ENCODE measurements at places on chromosomes 12 and 14. TPM values are rescaled to one million over a fixed set of nuclear protein-coding genes. Genes with fewer than 3 reads are reported as not detected.

The ATF7IP gene
- 124 TPM for total RNA-seq

The HOXC11 gene
- 1.7 TPM for total RNA-seq

The FGF23 gene
- not detected for total RNA-seq

The RHEBL1 gene
- total RNA-seq: not detected

The TMEM30B gene
- 34.0 TPM for total RNA-seq

The WSCD2 gene
- 43.7 TPM for total RNA-seq

The CMA1 gene
- total RNA-seq: 2.2 TPM

The SLC5A8 gene
- not detected for total RNA-seq

The CD163L1 gene
- total RNA-seq: 1.1 TPM

The PZP gene
- 0.34 TPM for total RNA-seq

GRCh38 chr12:4434706-4435425, 10.7 kb downstream of the FGF6 start:
- peak; percentile 18 for DNase-seq

- no peak for DNase-seq
Observed at GRCh38 chr14:20455355-20456300, 602 bp downstream of the APEX1 start.

- DNase-seq: peak; percentile 72
Observed at GRCh38 chr12:116382686-116383530, 105.4 kb upstream of the MED13L start.

DNA sequence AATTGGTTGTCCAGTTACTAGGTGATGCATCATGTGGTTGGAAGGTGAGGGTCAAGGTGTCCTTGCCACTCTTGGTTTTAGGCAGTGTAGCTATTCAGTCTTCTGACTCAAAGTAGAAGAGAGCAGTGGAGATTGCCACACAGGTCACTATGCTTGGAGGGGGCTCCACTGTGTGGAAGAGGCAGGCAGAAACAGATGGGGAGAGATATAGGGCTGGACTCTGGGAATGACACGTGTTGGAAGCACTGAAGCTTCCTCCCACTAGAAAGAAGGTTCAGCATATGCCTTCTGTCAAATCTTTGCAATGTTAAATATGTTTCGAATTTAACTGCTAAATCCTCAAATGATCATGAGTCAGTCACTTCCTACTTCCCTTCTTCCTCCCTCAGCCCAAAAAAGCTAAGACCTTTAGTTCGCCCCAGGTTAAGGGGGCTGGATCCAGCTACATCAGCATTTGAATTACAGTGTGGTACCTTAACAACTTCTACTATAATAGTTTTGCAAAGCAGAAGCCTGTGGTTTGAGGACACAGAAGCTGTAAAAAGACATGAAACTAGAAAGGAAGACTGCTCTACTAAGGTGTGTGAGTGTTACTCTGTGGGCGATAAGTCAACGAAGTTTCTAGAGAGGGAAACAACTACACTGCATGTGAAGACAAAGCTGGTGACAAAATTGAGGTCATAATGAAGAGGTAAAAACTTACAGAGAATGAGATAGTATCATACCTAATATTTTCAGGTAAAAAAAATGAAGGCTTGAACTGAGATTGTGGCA, 228.0 kb downstream of the NELL2 start:
- no peak for DNase-seq

DNA sequence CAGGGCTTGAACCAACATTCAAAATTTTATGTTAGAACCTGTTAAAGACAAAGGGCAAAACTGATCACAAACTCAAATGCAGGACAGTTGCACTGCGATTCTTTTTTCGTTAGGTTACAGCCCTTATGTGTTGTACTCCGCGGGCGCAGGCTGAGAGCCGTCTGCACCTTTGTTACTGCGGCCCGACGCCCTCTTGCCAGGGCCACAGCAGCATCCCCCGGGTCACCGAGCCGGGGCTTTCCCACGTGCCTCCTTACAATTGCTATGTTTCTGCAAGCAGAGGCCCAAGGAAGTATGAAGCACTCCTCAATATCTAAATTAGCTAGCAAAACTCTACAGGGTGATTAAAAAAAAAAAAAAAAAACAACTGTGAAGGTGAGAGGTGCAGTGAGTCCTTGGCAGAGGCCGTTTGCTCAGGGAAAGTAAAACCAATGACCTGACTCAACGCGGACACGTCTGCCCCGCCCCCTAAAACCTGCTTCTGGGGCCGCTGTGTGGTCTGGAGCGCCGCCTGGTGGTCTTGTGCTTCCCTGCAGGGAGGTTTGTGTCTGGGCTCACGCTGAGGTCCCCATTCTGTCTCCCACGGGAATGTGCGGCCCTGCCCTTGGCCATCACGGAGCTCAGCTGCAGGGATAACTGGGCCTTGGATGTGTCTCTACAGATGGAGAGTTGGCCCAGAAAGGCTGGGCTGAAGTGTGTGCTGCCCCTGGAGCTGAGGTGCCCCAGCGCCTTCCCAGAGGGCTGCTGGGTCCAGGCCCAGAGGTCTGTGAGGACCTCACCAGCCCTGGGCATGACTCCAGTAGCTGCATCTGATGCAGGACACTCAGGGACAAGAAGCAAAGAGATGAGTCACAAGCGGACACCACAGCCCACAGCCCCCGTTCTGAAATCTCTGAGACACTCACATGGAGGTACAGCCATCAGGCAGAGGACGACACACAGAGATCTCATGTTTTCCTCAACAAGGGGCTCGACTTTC, 418.5 kb downstream of the TMEM121 start:
- DNase-seq: peak; percentile 70

DNA sequence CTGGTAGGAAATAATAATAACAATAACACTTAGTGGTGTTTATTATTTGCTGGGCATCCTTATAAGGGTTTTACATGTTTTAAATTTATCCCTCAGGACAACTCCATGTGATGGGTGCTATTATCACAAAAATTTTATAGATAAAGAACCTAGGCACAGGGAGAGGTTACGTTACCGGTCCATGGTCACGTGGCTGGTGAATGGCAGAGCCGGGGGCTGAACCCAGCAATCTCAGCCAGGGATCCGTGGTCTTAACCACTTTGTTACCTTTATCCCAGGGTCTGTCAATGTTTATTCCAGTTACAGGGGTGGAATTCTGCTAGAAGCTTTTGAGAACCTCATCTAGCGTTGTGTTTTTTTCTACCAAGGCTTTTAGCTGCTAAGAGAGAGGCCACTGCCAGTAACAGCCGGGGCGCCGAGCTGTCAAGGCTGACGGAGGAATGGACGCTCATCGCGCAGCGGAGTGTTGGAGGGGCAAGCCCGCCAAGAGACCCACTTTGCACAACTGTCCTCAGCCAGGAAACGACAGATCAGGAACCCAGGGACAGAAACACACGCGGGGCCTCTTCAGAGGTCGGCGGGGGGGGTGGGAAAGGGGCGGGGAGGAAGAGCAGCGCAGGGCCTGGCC, 418 bp downstream of the AMN1 start:
- peak; percentile 43 for DNase-seq

DNA sequence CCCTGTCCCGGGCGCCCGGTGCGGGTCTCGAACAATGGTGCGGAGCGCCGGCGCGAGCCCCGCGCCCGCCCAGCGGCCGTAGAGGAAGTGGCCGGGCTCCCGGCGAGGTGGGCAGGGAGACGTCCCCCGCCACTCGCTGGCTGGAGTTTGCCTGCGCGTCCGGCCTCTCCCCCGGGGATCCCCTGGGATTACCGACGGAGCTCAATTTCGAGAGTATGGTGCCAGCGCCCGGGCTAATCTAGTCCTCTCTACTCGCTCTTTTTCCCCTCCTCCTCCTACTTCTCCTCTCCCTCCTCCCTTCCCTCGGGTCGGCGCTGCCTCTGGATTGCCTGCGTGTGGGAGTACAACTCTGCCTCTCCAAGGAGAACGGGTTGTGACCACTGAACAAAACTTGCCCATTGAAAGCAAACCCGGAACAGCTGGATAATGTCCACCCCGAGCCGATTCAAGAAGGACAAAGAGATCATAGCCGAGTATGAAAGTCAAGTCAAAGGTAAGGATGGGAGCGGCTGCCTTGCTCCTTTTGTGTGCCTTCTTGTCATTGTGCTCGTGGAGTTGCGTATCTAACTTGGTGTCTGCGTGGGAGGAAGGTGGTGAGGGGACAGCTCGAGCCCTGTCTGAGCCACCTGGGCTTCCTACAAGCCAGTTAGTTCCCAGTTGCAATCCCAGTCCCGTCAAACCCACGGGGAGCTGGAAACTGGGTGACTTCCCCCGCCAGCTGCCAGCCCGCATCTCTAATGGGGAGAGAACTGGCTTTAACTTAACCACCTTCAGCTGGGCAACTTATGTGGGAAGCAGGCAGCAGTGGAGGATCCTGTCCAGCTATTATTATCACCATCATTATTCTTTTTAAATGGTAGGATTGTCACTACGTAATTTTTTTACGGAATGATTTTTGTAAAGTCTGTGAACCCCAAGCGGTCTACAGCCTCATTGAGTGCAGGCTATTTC, at the start of gene SRGAP1:
Gene SRGAP1, plus strand, starts transcription at position 310 of the 951 bp plus-strand sequence. Its CDS starts 117 bp downstream, at position 427.
- DNase-seq: peak; percentile 74

DNA sequence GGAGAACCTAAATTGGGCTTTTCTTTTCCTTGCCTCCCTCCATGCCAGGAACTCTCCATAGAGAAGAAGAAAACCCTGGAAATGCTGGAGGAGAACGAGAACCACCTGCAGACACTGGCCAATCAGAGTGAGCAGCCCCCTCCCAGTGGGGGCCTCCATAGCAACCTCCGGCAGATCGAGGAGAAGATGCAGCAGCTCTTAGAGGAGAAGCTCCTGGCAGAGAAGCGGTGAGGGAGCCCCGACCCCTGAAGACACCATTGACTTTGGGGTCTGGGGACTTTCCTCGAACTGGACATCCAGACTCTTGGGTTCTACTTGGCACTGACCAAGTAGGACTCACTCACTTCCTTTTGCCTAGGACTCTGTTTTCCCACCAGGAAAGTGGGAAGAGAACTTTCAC, 41.4 kb downstream of the PLEKHD1 start:
- DNase-seq: no peak

GRCh38 chr14:102472791-102473150, 36.8 kb downstream of the ANKRD9 start:
- DNase-seq: no peak

GRCh38 chr12:64522316-64522715, 70.4 kb downstream of the TBK1 start:
- DNase-seq: no peak

- no peak for DNase-seq
Observed at GRCh38 chr14:74947353-74948227, 7.8 kb downstream of the PGF start.

GRCh38 chr14:77991128-77991772, 178.9 kb upstream of the NRXN3 start:
- no peak for DNase-seq

DNA sequence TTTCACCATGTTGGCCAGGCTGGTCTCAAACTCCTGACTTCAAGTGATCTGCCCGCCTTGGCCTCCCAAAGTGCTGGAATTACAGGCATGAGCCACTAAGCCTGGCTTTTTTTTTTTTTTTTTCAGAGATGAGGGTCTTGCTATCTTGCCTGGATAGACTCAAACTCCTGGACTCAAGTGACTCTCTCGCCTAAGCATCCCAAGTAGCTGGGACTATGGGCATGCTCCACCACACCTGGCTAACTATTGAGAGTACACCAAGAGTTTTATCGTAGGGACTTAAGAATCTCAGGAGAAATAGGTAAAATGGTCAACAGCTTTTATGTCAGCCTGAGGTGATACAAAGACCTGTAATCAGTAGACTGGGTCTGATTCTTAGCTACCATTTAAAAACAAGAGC, 31.2 kb upstream of the SIX1 start:
- DNase-seq: no peak

DNA sequence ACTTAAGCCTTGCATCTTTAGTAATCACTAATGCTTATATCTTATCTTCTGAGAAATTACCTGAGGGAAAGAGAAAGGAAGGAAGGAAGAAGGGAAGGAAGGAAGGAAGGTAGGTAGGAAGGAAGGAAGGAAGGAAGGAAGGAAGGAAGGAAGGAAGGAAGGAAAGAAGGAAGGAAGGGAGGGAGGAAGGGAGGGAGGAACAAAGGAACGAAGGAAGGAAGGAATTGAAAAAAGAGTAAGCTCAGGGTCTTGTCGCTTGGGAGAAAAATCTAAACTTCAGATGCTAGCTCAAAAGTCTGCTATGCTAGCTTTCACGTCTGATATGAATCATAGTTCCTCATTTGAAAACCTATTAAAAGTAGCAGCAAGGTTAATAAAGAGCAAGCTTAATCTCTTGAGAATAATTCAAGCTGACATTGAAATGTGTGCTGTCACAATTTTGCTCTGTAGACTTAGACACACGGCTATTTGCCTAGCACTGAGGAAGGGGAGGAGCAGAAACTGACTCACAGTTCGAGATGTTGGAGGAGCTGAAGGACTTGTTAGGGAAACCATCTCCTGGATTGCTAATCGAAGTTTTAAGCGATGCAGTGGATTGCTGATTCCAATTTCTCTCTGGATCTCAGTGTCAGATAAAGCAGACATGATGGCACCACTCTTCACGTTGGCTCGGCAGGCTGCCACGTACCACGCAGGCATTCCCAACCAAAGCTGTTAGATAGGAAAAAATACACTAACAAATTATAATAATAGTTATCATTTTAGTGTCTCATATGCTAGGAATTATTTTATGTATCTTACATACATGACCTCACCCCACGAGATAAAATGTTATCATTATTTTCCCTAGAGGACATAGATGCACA, 216.7 kb downstream of the ACSS3 start:
- no peak for DNase-seq

DNA sequence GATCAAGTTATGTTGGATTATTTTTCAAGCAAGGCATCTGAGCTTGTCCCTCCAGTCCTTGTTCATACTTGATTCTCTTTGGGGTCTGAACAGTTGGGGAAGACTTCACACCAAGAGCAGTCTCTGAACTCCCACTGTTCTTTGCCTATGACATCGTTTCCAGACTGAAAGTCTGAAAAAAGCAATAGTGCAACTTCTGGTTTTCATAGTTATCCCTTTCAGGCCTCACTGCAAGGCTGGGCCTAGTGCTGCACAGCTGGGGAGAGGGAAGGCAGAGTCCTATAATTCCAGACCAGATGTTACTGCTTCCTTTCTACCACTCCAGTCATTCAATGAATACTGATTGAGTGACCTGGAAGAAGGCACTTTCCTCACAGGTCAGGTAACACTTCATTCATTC, 187.1 kb upstream of the CCND2 start:
- no peak for DNase-seq

- DNase-seq: no peak
Observed at GRCh38 chr12:47901063-47901717, 3.6 kb downstream of the VDR start.

- DNase-seq: no peak
Observed at GRCh38 chr12:127038761-127039160, 1228.2 kb upstream of the TMEM132C start.

DNA sequence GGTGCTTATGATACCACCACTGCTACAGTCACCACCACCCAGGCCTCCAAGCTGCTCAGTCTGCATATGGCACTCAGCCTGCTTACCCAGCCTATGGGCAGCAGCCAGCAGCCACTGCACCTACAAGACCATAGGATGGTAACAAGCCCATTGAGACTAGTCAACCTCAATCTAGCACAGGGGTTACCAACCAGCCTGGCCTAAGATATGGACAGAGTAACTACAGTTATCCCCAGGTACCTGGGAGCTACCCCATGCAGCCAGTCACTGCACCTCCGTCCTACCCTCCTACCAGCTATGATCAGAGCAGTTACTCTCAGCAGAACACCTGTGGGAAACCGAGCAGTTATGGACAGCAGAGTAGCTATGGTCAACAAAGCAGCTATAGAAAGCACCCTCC, 55.1 kb downstream of the BRMS1L start:
- no peak for DNase-seq

- DNase-seq: no peak
Observed at GRCh38 chr14:68819260-68819691, 26.4 kb upstream of the ZFP36L1 start.
